ENCODE measurements at places on chromosomes 2 and 18.

GRCh38 chr2:25042321-25043240 is 705 bp downstream of the EFR3B start:
- DNase-seq: no peak

GRCh38 chr2:75340560-75340959 is 141.2 kb upstream of the TACR1 start:
- no peak for DNase-seq

- DNase-seq: no peak
Measured at GRCh38 chr18:74869904-74870863, 272.5 kb downstream of the ZNF407 start.

- no peak for DNase-seq
Measured at GRCh38 chr18:48155856-48156255, 225.4 kb upstream of the SMAD2 start.

GRCh38 chr2:214185546-214185945 is 225.3 kb upstream of the VWC2L start:
- no peak for DNase-seq

DNA sequence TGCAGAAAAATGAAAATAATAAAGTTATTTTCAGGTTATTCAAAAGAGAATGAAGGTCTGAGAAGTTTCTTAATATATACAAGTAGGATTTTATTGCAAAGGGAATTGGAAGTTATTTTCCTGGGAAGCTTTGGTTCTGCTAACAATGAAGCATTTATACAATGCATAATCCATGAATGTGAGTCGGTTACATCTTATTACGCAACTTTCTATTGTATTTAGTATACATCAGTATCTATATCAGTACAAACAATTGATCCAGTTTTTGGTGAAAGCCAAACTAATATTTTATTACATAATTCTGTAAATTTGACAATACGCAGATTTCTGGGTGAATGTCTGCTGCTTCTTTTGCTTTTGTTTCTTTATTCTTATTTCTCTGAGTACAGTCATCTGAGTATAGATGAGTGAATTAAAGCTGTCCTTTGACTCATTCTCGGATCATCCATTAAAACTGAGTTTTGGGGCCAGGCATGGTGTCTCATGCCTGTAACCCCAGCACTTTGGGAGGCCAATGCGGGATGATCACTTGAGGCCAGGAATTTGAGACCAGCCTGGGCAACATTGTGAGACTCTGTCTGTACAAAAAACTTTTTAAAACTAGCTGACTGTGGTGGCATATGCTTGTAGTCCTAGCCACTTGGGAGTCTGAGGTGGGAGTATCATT is 108.5 kb downstream of the SOCS6 start:
- DNase-seq: no peak

GRCh38 chr2:35391736-35392442 is 963.7 kb upstream of the CRIM1 start:
- no peak for DNase-seq

DNA sequence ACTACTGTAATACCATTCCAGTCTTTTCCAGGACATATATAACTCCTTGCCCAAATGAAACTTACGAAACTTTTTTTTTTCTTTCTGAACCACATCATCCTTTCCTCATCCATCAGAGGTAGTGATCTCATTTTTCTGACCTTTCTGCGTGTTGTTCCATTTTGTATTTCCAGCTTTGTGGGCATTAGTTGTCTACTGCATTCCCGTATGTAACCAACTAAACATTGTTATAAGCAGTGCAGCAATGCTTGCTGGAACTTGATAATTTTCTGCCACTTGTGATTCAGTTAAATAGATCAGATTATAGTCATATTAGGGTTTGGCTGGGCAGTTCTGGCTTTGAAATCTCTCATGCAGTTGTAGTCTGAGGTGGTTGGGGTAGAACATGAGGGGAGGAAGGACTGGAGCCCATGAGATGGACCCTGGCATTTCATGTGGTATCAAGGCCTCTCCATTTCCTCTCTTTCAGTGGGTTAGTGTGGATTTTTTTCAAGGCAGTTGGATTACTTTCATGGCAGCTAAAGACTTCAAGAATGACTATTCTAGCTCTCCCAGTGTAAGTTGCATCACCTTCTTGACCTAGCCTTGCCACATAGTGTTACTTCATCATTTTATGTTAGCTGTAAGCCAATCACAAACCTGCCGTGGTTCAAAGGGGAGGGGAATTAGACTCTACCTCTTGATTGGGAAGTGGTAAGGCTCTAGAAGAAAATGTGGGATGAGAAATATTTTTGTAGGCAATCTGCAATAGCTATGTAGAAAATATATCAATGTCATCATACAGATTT is 80.5 kb downstream of the EHBP1 start:
- no peak for DNase-seq

- no peak for DNase-seq
Measured at GRCh38 chr2:105615305-105615704, 129.4 kb upstream of the NCK2 start.

DNA sequence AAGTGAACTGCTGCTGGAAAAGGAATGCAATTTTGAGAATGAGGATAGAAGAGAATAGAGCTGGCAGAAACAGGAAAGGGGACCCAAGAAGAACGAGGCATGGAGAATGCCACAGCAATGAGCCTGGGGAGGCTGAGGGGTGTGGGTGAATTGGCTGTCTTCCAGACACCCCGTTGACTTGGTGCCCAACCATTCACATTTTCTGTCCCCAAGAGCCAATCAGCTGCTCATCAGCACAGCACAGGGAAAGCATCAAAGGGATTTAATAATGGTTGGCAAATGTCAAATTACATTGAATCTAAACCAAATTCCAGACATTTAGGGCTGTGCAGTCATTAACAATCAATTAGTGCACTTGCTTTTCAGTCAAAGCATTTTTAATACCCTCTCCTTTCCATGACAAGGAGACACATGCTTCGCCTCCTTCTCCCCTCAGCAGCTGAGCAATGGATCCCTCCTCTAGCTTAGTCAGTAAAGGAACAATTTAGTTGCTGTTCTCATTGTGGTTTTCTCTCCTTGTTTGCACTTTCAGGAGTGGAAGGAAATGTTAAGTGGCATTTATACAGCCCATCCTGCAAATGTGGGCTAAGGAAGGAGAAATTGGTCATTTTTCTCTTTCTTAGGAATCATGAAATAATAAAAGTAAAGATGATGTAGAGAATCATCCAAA is 98.8 kb downstream of the KLF7 start:
- no peak for DNase-seq

GRCh38 chr2:239590276-239590675 is 189.5 kb upstream of the HDAC4 start:
- DNase-seq: no peak

DNA sequence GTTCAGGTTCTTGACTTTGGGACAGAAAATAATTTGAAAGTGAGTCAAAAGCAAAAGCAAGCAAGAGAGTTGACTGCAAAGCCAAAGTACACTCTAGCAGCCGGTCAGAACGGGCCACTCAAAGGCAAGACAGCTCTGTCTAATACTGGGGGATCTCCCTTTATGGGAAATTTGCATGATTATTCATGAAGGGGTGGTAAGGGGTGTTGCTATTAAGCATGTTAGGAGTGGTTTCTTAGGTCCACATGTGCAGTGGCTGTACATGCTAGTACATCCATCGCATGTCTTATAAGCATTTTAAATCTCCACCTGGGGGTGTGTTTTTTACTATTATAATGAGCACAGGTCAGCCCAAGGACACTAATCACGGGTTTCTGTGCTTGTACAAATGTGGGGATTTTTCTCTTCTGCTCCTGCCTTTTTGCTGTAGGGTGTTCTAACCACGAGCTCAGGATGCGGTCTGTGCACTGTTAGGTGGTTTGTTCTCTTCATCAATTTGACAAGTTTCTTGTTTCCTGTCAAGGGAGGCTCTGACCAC is 60.2 kb upstream of the SPP2 start:
- DNase-seq: no peak

DNA sequence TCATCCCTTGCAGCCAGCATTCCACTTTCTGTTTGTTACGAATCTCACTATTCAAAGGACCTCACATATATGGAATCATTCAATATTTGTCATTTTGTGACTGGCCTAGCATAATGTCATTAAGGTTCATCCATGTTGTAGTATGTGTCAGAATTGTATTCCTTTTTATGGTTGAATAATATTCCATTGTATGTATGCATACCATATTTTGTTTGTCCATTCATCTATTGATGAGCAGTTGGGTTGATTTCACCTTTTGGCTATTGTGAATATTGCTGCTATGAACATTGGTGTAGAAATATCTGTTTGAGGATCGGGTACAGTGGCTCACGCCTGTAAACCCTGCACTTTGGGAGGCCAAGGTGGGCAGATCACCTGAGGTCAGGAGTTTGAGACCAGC is 35.0 kb downstream of the PSMD14 start:
- no peak for DNase-seq

DNA sequence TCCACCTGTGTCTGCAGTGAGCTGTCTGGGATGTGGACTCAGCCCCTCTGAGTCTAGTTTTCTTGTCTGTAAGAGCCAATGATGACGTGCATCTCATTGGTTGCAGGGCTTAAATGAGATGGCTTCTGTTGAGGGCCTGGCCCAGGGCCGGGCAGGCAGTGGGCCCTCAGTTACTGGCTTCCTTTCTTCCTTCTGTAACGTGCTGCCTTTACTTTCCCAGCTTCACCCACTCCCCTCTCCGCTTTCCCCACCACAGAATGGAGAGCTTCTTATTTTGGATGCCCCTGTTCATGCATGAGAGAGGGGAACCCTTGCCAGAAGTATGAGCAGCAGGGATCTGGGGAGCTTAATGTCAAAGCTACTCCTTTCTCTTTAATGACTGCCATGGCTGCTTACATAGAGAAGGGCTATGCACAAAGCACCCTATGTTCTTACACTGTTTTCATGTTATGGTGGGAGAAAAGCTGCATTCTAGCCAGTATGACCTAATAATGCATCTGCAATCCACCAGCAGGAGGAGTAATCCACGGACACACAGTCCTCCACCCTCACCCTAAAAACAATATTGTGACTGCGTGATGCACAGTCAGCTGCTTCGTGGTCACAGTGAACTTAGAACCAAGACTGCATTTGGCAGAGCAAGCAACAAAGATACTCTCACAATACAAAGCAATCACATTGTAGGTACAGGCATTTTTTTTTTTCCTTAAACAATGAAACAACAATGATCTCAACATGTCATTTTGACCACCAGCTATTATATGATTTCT is 37.2 kb downstream of the CREG2 start:
- DNase-seq: no peak

GRCh38 chr2:115569547-115569946 is 1127.1 kb downstream of the DPP10 start:
- DNase-seq: no peak

DNA sequence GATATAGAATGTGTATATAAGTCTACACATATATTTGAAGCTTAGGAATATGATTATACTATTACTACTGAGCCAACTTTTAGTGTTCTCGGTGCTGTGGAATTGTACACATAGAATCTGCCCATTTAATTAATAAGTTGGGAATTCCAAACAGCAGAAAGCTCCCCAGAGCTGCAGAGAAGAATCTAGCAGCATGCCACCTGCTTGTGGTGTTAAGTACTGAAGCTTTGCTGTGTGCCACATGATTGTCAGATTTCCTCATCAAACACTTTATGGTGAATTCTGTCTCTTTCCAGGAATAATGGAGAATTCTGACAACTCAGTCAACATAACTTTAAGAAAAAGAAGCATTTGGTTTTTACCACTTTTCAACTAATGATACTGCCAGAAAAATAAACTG is 117.8 kb downstream of the WDSUB1 start:
- DNase-seq: no peak

DNA sequence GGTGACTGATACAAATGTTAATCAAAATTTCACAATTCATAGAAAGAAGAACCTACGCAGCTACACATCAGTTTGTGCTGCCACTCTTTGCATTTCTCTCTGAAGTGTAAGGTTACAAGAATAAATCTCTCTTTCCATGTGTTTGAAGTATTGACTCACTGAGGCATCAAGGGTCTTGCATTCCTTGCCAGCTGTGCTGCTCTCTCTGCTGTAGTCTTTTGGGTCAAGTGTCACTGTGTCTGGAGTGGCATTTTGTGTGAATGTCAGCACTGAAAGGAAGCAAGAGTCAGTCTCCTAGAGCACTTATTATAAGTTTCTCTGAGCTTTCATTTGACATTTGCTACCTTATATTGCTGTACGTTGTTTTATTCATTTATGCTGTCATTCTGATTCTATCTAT is 1696.1 kb upstream of the LRRTM1 start:
- no peak for DNase-seq

DNA sequence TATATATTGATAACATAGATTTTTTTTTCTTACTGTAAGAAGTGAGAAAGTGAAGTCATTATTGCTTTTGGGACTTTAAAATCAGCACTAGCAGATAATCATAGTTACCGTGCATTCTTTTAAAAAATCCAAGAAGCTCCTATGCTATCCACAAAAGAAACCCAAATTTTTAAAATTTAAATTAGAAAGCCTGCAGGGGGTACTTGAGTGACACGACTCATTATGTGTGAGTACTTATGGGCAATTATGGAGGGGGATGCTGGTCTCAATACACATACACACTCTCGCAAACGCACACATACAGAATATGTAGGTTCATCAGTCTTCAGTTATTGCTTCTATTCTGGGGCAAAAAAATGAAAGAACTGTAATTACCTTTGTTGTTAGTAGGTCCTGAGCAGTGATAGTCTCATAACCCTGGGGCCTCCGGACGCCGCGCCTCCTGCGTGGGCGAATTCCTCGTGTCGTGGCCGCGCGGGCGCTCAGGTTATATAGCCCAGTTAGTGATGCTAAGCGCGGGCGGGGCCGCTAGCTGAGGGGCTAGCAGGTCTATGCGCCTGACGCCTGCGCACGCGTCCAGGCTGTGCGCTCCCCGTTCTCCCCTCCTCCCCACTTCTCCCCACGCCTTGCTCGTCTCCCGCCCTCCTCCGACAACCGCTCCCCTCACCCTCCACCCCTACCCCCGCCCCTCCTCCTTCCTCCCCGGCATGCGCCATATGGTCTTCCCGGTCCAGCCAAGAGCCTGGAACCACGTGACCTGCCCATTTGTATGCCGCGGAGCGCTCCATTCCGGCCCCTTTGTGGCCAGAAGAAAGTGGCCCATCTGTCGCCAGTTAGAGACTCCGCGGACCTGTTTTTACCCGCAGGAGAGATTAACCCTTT is at the start of gene NEUROD1:
TSS of gene NEUROD1 (minus strand) at position 463 of the 882 bp plus-strand sequence. CDS start 1,657 bp downstream, outside the sequence.
- DNase-seq: no peak

Data from liver (tissue), 10 donors.